Neural progenitor cell (in vitro differentiated cells): ENCODE measurements at places on chromosomes 3 and 15. TPM values are rescaled to one million over a fixed set of nuclear protein-coding genes. Genes with fewer than 3 reads are reported as not detected.

Gene WDR6
- 131 and 215 TPM in 2 replicates for total RNA-seq

Gene DUOXA2
- total RNA-seq, result not detected in 2 replicates

Gene SCN5A
- 3.9 and 4.6 TPM in 2 replicates for total RNA-seq

Gene SUSD5
- 3.1 and 3.7 TPM in 2 replicates for total RNA-seq

Gene DPPA2
- total RNA-seq, result 1.2 and 1.8 TPM in 2 replicates

Gene ITIH4
- 1.1 and 2.4 TPM in 2 replicates for total RNA-seq

Gene ALPK3
- total RNA-seq, result 5.4 and 9.5 TPM in 2 replicates

- H3K27ac ChIP-seq, result peak overlapping the region; percentile 96
- H3K4me1 ChIP-seq, result peaks cover 21% of the 10 kb centered on the region
- peaks cover 24% of the 10 kb centered on the region for H3K36me3 ChIP-seq
- H3K27me3 ChIP-seq, result no peaks in the 10 kb centered on the region
Observed at GRCh38 chr3:52685285-52685708, 416 bp downstream of the PBRM1 start.

- H3K36me3 ChIP-seq, result peaks cover 12% of the 10 kb centered on the region
- no peaks in the 10 kb centered on the region for H3K27me3 ChIP-seq
- H3K4me1 ChIP-seq, result peaks cover 9% of the 10 kb centered on the region
- H3K4me3 ChIP-seq, result no peak overlapping the region
- no peak overlapping the region for H3K27ac ChIP-seq
- DNase-seq, result no peak
Observed at GRCh38 chr15:75366163-75366562, 2.2 kb downstream of the MAN2C1 start.

GRCh38 chr15:68598171-68599152 is 19.7 kb downstream of the CORO2B start:
- no peaks in the 10 kb centered on the region for H3K36me3 ChIP-seq
- H3K4me1 ChIP-seq, result peaks cover 65% of the 10 kb centered on the region
- H3K27me3 ChIP-seq, result no peaks in the 10 kb centered on the region
- no peak overlapping the region for H3K4me3 ChIP-seq
- no peak for DNase-seq

DNA sequence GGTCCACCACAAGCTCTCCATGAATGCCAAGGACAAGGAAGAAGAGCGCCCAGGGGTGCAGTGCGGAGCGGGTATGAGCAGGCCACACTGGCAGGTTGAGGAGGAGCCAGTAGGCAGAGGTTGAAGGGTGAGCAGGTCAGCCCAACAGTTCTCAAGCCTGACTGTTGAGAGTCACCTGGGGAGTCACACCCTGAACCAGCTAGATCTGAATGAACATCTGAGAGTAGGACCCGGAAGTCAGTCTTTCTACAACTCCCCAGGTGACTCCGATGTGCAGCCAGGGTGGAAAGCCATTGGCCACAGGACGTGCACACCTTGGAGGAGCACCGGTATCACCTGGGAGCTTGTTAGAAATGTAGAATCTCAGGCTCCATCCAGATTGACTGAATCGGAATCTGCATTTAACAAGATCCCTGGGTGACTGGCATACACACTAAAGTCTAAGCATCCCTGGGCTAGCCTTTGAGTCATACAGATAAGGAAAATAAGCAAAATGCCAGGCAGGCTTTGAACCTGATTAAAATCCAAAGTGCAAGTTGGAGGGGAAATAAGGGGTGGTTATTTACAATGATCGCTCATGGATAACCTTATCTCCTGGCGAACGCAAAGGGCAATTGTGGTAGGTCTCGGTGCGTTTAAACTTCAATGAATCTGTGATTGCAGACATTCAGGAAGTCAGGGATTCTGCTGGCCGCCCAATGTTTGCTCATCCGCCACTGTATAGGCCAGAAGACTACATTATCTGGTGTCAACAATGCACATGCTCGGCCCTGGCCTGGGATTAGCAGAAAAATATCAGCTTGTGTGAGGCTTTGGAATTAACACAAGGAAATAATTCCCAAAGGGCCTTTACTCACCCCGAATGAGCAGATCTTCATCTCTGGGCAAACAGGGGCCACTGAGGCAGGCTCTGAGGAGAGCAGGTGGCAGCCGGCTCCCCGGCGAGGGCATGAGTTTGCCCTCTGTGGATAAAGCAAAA is 11.7 kb upstream of the LYZL4 start:
- H3K36me3 ChIP-seq, result no peaks in the 10 kb centered on the region
- no peak for DNase-seq
- H3K4me3 ChIP-seq, result no peak overlapping the region
- no peaks in the 10 kb centered on the region for H3K4me1 ChIP-seq
- no peak overlapping the region for H3K27ac ChIP-seq
- H3K27me3 ChIP-seq, result no peaks in the 10 kb centered on the region

- H3K27ac ChIP-seq, result no peak within 1 kb of the TSS
- H3K36me3 ChIP-seq, result no peaks in the 10 kb centered on the region
- peak; percentile 76 for DNase-seq
- H3K4me1 ChIP-seq, result peaks cover 4% of the 10 kb centered on the region
- H3K27me3 ChIP-seq, result peaks cover 71% of the 10 kb centered on the region
Observed at GRCh38 chr3:10816019-10816862, at the start of gene SLC6A11. Gene SLC6A11, plus strand, starts transcription at chr3:10816228. Its CDS starts 38 bp downstream, at chr3:10816266.

DNA sequence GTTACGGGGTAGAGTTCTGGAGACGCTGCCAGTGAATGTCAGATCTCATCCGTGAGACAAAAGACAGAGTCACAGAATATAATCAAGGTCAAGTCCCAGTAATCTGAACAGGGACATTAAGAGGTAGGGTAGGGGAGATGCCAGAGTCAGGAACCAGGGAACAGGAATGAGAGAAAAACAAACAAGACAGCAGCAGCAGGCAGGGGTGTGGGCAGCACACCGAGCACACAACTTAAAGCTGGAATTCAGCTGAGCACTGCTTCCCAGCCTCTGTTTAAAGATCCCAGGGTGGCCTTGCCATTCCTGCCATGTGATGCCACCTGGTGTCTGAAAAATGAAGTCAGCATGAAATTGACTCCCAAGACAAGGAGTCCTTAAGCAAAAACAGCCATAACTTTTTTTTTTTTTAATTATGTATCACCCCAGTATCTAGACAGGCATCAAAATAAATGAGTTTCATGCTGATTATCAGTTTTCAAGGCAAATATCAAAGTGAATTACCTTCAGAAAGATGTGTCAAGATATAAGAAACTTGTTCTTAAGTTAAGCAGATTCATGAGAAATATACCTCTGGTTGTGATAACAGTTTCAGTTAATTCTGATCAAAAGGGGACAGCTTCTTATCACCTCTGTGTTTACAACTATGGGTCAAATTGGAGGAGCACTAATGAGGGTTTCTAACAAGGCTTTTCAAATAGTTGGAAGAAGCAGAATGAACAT is 203.7 kb downstream of the SLC9A9 start:
- no peaks in the 10 kb centered on the region for H3K36me3 ChIP-seq
- no peak overlapping the region for H3K4me3 ChIP-seq
- DNase-seq, result peak; percentile 76
- H3K27ac ChIP-seq, result no peak overlapping the region
- H3K27me3 ChIP-seq, result no peaks in the 10 kb centered on the region
- H3K4me1 ChIP-seq, result no peaks in the 10 kb centered on the region

DNA sequence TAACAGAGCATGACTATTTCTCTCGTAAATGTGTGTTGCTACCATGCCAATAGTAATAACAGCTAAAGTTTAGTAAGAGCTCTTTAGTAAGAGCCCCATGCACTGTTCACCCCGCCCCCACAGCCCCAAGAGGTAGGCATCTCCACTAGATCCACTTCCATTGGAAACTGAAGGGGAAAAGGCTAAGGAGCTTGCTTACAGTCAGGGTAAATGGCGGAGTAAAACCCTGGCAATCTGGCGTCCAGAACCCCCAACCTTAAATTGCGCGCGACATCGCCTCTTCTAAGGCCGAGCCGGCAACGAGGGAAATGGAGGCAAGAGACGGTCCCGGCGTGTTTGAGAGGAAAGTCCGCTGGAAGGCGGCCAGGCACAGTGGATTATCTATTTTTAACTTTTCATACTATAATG is 654 bp upstream of the C3orf38 start:
- H3K27me3 ChIP-seq, result no peaks in the 10 kb centered on the region
- H3K4me3 ChIP-seq, result peak overlapping the region; percentile 93
- DNase-seq, result peak; percentile 56
- H3K36me3 ChIP-seq, result peaks cover 8% of the 10 kb centered on the region
- peak overlapping the region; percentile 95 for H3K27ac ChIP-seq

- H3K4me3 ChIP-seq, result peak overlapping the region; percentile 70
- peak; percentile 50 for DNase-seq
- H3K4me1 ChIP-seq, result peaks cover 12% of the 10 kb centered on the region
- H3K27ac ChIP-seq, result peak overlapping the region; percentile 54
- H3K27me3 ChIP-seq, result no peaks in the 10 kb centered on the region
Observed at GRCh38 chr3:157175691-157176507, 16.0 kb upstream of the CCNL1 start.

DNA sequence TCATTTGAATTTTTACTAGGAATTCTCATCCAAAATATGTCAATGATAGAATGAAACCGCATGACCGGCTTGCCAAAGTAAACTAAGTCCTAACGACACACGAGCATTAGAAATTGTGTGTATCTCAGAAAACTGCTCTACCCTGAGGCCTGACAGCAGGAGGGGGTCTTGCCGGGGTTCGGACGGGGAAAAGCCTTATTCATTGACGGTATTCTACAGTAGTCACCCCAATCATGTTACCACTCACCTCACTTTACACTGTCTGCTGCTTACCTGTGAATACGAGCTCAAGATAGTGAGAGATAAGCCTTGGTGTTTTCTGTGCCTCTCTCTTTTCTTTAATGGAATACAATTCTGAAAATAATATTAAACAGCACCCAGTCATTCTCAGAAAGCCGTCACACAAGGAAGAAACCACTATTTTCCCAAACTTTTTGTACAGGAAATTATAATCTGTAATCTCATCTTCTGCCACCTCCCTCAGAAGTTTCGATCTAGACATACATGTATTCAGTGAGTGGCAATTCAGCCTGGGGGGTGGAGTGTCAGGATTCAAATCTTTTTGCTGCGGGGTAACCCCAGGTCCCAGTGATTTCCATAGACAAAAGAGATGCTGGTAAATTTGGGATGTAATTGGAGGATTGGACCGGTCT is 492 bp upstream of the FAM43A start:
- DNase-seq, result no peak
- H3K27ac ChIP-seq, result no peak overlapping the region
- peaks cover 39% of the 10 kb centered on the region for H3K27me3 ChIP-seq
- H3K4me3 ChIP-seq, result peak overlapping the region; percentile 60

DNA sequence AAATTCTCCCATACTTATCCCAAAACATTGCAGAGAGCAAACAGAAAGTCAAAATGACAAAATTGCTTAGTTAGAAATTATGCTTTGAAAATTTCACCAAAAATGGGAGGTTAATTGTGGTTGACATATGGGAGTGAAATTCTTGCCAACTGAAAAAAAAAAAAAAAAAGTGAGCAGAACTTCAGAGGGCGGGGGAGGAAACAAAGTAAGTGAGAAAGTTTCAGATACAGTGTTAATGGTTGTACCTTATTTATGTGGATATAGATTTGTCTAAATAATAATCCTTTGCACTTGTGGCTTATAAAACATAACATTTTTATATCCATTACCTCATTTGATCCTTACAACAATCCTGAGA is 91.5 kb upstream of the RAP2B start:
- no peak overlapping the region for H3K27ac ChIP-seq
- no peak for DNase-seq
- H3K27me3 ChIP-seq, result no peaks in the 10 kb centered on the region
- no peaks in the 10 kb centered on the region for H3K4me1 ChIP-seq

GRCh38 chr3:11568503-11569155 is 75.1 kb downstream of the VGLL4 start:
- no peaks in the 10 kb centered on the region for H3K36me3 ChIP-seq
- DNase-seq, result no peak
- H3K27me3 ChIP-seq, result no peaks in the 10 kb centered on the region

GRCh38 chr15:74417225-74417624 is 16.5 kb downstream of the SEMA7A start:
- H3K27me3 ChIP-seq, result no peaks in the 10 kb centered on the region
- H3K27ac ChIP-seq, result no peak overlapping the region
- H3K36me3 ChIP-seq, result no peaks in the 10 kb centered on the region
- H3K4me1 ChIP-seq, result peaks cover 16% of the 10 kb centered on the region

DNA sequence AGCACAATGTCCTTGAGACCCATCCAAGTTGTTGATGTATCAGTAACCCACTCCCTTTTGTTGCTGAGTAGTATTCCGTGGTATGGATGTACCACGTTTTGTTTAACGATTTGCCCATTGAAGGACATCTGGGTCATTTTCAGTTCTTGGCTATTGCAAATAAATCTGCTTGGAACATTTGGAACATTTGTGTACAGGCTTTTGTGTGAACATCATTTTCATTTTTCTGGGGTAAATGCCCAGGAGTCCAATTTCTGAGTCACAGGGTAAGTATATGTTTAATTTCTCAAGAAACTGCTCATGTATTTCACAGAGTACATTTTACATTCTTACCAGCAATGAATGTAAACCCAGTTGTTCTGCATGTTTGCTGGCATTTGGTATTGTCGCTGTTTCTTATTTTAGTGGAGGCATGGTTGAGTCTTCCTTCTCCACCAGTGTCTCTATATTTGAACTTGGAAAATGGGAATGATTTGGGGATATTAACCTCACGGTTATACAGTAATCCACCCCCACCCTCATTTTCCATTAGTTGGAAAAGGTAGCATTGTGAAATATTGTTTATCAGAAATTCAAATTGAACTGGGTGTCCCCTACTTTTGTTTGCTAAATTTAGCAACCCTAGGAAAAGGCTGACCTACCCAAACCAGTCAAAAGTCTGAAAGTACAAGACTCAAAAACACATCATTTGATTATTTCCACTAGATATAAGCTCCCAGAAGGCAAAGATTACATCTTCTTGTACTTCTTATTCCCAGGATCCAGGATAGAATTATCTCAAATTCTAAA is 30.8 kb downstream of the POMGNT2 start:
- no peak for DNase-seq
- no peak overlapping the region for H3K27ac ChIP-seq
- H3K36me3 ChIP-seq, result no peaks in the 10 kb centered on the region
- no peak overlapping the region for H3K4me3 ChIP-seq
- H3K4me1 ChIP-seq, result no peaks in the 10 kb centered on the region

DNA sequence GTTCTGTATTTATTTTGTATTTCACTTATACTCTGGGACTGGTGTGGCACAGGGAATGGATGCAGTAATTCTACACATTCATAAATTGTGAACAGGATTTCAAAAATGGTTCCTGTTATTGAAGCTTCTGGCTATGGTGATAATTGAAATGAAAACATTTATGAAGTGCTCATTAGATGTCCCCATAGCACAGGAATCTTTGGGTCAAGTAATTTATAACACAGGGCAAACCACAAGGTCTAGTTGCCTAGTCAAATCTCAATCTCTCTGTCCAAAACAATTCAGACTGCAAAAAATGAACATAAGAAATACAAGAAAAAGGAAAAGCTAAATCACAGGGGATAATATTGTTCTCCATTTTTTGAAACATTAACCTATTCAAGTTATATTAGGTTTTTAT is 117.5 kb upstream of the PTPRG start:
- no peak for DNase-seq
- no peaks in the 10 kb centered on the region for H3K36me3 ChIP-seq
- H3K27ac ChIP-seq, result no peak overlapping the region
- H3K4me3 ChIP-seq, result no peak overlapping the region

- H3K27me3 ChIP-seq, result no peaks in the 10 kb centered on the region
- H3K4me1 ChIP-seq, result peaks cover 7% of the 10 kb centered on the region
- H3K36me3 ChIP-seq, result no peaks in the 10 kb centered on the region
Observed at GRCh38 chr15:35665896-35666536, 120.1 kb upstream of the DPH6 start.

GRCh38 chr3:79521221-79521848 is 246.5 kb downstream of the ROBO1 start:
- no peaks in the 10 kb centered on the region for H3K4me1 ChIP-seq
- H3K27me3 ChIP-seq, result no peaks in the 10 kb centered on the region
- H3K27ac ChIP-seq, result no peak overlapping the region
- H3K4me3 ChIP-seq, result no peak overlapping the region
- peak; percentile 63 for DNase-seq

- H3K4me1 ChIP-seq, result peaks cover 13% of the 10 kb centered on the region
- H3K27me3 ChIP-seq, result no peaks in the 10 kb centered on the region
- H3K4me3 ChIP-seq, result no peak overlapping the region
- H3K36me3 ChIP-seq, result no peaks in the 10 kb centered on the region
Observed at GRCh38 chr15:48833526-48834239, 22.8 kb upstream of the CEP152 start.
